ENCODE measurements at places on chromosomes 5 and 9.

DNA sequence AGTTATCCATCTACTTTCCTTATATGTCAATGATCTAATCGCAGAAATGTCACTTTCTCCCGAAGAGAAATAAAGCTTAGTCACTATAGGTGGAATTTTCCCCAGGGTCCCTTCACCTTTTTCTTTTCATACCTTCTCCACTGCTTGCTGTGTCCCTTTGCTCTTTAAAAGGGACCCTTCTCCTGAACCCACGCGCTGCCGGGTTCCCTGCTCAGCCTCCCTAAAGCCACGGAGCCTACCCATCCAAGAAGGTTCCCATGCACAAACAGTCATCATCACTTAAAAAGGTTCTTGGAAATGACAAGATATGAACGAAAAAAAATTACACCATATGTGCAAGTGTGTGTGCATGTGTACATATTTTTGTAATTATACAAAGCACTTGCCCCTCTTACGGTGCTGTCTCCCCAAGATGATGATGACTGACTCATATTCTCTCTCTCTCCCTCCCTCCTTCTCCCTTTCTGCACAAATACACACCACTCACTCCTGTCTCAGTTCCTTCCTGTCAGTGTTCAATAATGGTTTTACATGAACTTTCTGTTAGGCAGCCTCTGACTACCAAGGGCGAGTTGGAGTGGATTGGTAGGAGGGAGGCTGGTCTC, 1.5 kb upstream of the PTPRD start:
- no peak for DNase-seq

GRCh38 chr9:115006660-115007059, 76.3 kb upstream of the TNFSF8 start:
- no peak for DNase-seq

DNA sequence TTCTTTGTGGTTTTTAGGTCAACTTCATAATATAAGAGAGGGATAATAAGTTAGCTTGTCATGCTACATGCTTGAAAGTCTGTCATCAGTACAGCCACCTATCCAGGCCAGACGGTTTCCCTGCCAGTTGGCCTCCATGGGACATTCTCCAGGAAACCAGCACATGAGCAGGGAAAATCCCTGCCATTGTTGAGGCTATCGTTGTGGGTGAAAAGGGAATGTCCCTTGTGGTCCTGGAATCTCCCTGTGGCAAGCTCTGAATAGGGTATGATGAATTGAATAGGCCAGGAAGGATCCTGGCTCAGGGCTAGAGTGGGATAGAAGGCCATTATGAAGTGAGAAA, 12.3 kb downstream of the F2RL1 start:
- no peak for DNase-seq

DNA sequence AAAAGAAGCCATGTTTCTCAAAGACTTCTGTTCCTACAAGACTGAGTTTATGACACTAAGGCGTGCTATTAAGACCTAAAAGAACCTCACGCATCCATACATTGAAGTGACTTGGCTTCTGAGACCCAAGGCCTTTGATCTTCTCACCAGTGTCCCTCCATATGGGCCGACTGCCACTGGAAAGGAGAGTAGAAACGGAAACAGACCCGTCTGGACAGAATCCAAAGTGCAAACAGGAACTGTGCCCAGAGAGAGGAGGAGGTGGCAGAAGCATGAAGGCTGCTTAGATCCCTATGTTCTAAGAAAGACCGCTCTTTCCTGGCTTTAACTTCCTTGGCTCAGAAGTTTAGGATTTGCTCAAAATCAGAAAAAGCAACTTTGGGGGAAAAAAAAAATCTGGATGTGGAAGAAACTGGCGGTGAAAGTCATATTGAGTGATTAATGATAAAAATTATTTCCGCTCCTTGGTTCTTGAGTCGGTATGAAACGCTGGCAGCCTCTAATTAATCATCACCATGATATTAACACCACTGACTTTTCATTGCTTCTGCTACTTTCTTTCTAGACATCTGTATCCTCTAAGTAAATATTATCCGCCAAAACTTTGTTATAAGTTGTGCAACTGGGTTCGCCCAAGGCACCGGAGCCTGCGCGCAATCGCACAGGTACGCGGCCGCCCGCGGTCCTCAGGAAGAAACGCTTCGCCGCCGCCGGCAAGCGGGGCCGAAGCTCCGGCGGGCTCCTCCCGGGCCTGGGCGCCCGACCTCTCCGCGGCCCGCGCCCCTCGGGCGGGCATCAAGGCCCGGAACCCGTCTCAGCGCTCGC, 726 bp downstream of the DAP start:
- DNase-seq, result no peak

- DNase-seq, result no peak
These were observed 167.8 kb downstream of the GABRB2 start for GRCh38 chr5:161378701-161379100.

DNA sequence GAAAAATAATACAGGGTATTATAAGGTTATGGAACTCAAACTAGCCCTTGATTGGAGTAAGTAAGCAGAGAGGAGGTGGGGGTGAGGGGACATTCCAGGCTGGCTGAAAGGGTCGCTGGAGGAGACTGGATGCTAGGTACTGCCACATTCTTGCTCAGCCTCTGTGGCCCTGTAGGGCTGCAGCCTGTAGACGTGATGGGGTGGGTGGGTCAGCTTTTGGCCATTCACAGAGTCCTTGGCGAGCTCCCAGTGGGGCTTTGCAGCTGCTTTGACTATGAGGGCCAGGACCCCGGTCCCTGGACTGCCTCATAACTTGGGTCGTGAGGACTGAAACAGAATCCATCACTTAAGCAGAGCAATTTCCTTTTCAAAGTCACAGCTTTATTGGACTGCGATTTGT, 4.2 kb upstream of the GDNF start:
- no peak for DNase-seq

- no peak for DNase-seq
These were observed 376.4 kb downstream of the DEPDC1B start for GRCh38 chr5:60323596-60323995.

GRCh38 chr9:128254855-128255759, 20.7 kb downstream of the GOLGA2 start:
- DNase-seq, result peak; percentile 21

GRCh38 chr5:89534331-89534730, 651.3 kb upstream of the MEF2C start:
- DNase-seq, result no peak

- DNase-seq, result no peak
These were observed 19.0 kb downstream of the ACTL7B start for GRCh38 chr9:108836781-108837180.

DNA sequence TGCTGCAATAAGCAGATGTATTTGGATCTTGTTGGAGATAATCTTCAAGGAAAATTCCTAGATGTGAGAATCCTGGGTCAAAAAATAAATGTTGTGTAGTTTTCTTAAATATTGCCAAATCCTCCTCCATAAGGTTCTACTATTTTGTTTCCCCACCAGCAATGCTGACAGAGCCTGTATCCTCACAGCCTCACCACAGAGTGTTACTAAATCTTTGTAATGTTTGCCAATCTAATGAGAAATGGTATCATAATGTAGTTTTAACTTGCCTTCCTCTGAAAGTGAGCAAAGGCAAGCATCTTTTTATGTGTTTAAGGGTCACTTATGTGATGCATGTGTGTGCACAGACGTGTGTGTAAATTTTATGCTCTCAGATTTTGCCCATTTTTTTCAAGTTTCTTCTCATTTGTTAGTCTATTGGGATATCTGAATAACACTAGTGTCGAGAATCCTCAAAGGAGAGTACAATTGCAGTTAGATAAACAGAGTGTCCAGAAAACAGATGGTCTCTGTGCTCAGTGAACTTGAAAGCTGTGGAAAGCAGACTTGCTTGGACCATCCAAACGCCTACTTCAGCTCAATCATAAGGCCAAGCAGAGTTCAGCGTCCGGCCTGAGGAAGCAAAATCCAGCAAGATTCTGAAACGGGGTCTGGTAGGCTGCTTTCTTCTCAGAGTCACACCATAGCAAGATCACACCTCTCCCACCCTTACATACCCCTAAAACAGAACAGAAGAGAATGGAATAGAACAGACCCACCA, 35.7 kb upstream of the UGT3A1 start:
- no peak for DNase-seq

- no peak for DNase-seq
These were observed 424.8 kb upstream of the DMAC1 start for GRCh38 chr9:8224381-8224801.

DNA sequence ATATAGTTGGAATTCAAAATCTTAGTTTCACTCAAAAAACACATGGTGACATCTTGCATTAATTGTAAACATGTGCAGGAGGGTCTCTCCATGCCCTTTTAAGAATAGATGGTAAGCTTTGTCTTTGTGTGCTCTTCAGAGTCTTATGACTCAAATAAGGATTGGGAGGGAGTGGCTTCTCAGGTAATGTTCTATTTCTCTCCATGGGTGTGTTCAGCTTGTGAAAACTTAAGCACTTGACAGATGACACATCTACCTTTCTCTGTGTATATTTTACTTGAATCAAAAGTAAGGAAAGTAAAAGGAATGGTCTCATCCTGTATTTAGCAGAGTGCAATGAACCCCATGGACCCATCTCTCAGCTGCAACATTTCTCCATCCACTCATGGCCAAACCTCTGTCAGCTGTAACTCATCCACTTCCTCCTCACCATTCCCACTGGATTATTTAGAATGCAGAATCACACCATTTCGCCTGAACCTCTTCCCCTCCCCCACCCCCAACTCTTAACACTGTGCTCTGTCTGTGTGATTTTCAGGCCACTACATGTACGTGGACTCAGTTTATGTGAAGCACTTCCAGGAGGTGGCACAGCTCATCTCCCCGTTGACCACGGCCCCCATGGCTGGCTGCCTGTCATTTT, 82.1 kb downstream of the MAMDC2 start:
- no peak for DNase-seq

DNA sequence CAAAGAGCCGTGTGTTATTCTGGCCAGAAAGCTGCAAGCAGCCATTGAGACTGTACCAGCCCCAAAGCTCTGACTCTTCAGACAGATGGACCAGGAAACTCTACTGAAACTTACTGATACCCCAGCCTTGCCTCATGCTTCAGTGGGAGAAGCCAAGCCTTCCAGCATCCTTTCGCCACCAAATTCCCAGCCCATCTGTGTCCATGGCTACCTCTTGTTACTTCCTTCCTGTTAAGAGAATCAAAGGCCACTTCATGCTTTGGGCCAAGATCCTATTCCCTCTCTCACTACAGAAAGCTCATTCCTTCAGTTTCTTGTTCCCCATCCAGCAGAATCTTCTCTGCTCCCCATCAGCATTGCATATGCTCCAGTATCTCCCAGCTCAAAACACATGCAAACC, 46.9 kb upstream of the FREM1 start:
- no peak for DNase-seq

DNA sequence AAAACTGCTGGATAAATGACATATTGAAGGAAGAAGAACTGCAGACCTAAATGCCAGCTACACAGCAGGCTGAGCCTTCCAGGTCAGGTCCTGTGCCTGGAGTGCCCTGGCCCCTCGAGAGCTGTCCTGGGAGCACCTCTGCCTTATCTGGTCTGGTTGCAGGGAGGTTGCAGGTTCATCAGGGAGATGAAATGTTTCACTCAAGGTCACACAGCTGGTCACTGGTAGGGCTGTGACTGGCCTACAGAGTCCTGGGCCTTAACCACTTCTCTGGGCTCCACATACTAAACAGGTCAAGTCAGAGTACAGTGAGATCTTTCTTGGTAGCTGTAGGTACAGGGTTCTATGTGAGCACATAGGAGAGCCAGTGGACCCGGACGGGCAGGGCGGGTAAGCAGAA, 16.7 kb downstream of the GALNT10 start:
- no peak for DNase-seq

GRCh38 chr5:16681876-16682275, 65.1 kb upstream of the RETREG1 start:
- no peak for DNase-seq

GRCh38 chr5:176561259-176561658, 12.1 kb downstream of the CDHR2 start:
- no peak for DNase-seq

Data from stimulated activated CD8-positive, alpha-beta memory T cell treated with anti-CD3 and anti-CD28 coated beads, Interleukin-2, amount 100 ng/mL, for 1 hour (primary cell).